ENCODE measurements at places on chromosomes 7 and 10.

DNA sequence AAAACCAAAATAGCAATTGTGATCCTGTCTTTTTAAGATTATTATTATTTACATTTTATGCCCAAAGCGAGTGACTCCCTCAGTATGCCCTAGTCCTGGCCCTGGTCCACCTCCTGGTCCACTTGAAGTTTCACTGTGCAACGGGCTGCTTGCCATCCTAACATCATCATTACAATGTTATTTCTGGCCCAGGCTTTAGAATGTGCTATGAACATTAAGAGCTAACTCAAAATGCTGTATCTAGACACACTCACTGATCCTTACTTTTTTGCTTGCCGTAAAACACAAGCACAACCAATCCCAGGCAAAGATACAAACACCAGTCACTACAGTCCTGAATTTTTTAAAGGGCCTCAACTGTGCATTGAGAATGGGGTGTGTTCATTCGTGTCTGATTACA lies 38.4 kb downstream of the RHOBTB1 start:
- peak; percentile 5 for DNase-seq

- no peak for DNase-seq
These were observed 7.0 kb upstream of the MUC17 start for GRCh38 chr7:101012931-101013330.

DNA sequence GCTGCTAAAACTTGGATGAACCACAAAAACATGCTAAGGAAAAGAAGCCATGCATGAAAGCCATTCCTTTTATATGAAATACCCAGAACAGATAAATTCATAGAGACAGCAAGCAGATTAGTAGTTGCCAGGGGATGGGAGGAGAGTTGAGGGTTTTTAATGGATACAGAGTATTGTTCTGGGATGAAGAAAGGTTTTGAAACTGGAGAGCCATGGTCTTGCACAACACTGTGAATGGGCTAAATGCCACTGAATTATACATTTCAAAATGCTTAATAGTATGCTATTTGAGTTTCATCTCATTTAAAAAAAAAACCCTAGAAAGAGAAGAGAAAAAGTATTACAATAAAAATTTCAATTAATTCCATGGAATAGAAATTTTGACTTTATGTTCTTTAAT lies 154.3 kb downstream of the GNAT3 start:
- DNase-seq, result no peak

- no peak for DNase-seq
These were observed 114.6 kb upstream of the LYZL2 start for GRCh38 chr10:30744106-30744505.

- DNase-seq, result no peak
These were observed 189.0 kb downstream of the NPSR1 start for GRCh38 chr7:34846976-34847375.

DNA sequence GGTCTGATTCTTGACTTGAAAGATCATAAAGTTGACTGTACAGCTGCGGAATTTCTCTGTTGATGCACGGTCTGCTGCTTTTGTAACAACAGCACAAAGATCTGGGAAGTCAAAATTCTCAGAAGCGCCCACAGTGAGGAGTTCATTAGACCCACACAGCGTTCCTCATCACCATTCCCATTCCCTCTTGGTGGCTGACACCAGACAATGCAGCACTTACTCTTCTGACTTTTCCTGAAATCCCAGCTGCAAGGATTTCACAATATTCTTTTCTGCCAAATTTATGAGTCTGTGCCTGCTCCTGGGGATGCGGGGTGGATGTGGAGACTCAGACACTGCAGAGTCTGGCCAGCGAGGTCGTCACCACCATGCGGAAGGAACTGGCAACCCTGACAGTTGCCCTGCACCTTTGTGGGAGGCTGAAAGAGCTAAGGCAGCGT lies 233.9 kb downstream of the FANK1 start:
- no peak for DNase-seq

DNA sequence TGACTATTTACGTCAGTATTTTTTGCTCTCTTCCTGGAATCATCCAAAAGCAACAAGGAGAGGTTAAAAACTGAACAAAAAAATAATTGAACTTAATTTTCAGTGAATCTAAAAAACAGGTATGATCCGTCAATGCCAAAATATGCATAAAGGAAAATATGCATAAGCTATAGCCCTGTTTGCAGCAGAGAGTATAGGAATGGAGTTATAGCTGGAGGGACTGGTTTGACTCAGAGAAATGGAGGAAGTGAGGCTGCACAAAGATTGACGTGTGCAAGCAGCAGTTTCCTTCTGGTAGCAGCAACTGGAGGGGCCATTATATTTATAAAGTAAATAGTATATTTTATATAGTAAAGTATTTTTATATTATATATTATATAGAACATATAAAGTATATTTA lies 37.1 kb downstream of the GNG11 start:
- peak; percentile 69 for DNase-seq

- DNase-seq, result no peak
These were observed 109.1 kb downstream of the SRPK2 start for GRCh38 chr7:105279688-105280007.

GRCh38 chr7:112887337-112887736 lies 97.1 kb upstream of the TMEM168 start:
- no peak for DNase-seq

DNA sequence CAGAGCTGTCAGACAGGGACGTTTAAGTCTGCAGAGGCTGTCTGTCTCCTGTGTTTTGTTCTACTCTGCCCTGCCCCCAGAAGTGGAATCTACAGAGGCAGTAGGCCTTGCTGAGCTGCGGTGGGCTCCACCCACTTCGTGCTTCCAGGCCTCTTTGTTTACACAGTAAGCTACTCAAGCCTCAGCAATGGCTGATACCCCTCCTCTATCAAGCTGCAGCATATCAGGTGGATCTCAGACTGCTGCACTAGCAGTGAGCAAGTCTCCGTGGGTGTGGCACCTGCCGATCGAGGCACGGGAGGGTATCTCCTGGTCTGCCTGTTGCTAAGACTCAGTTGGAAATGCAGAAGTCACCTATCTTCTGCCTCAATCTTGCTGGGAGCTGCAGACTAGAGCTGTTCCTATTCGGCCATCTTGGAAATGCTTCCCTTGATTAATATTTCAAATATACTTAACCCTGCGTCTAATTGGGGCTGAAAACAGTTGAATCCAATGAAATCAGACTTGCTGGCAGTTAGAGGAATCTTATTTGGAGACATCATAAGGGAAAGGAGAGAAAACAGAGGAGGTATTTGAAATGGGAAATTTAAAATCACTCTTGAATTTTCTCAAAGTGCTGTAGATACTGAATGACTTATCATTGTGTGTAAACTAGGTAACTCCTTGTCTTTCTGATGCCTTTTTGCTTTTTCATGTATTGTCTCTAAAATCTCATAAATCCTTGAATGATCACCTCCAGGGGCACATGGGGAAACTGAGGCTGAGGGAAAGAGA lies 13.8 kb upstream of the CYP3A5 start:
- no peak for DNase-seq

DNA sequence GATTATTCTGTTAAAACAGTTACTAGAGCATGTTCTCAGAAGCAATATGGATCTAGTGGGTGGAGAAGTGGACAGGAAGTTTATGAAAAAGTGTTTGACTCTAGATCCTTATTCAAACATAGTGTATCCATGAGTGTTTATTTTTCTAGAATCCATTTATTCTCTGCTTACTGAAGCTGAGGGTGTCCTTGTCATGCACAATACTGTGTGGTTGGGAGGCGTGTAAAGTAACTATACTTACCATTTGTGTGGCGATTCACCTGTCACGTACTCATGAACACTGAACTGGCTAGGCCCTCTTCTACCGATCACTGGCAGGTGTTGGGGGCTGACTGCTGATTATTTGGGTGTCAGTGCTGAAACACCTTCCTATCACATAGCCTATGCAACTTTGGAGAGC lies 74.0 kb downstream of the POU6F2 start:
- no peak for DNase-seq

GRCh38 chr10:46020344-46020657 lies 10.1 kb downstream of the NCOA4 start:
- no peak for DNase-seq

DNA sequence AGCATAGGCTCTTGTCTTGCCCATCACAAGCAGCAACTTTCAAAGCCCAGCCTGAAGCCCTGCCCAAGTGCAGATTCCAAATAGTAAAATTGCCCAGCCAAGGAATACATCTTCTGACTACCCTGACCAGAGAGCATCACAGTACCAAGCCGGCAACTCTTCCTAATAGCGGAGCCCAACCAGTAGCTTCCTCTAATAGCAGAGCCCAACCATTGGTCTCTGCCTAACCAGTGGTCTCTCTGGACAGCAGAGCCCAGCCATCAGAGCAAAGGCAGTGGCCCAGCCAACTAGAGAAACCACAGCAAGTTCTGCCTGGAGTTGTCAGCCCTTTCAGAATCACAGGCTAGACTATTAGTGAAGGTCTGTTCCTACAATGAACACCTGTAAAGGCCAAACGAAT lies 285.6 kb downstream of the HGF start:
- DNase-seq, result peak; percentile 84

DNA sequence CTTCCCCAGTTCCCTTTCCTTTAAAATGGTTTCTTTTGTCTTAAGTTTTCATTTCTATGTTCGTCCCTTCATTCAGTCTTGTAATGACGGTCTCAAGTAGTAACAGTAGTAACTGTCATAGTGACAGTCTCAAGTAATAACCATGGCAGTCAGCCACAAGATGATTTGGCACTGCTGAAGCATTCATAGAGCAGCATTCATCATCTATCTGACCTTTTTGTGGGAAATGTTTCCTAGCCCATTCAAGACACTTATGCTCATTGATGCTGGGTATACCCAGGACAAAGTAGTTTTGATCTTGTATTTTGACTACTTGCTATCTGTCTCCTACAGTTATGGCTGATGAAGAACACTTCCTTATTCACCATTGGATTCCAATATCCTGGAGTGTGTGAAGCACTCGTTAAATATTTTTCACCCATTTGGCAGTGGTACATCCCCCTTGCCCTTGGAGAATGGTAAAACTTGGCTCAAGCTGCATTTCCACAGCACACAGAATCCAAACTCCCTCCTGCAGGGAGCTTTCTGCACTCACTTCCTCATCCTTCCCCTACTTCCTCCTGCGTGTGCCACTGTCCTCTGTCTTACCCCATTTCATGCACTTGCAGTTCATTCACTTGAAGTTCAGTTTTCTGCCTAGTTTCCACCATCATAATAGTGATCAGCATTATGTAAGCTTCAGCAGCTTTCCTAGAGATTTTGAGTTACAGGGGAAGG lies 19.0 kb downstream of the GIMAP4 start:
- peak; percentile 53 for DNase-seq

- DNase-seq, result no peak
These were observed 80.1 kb downstream of the INPP5A start for GRCh38 chr10:132617737-132618052.

DNA sequence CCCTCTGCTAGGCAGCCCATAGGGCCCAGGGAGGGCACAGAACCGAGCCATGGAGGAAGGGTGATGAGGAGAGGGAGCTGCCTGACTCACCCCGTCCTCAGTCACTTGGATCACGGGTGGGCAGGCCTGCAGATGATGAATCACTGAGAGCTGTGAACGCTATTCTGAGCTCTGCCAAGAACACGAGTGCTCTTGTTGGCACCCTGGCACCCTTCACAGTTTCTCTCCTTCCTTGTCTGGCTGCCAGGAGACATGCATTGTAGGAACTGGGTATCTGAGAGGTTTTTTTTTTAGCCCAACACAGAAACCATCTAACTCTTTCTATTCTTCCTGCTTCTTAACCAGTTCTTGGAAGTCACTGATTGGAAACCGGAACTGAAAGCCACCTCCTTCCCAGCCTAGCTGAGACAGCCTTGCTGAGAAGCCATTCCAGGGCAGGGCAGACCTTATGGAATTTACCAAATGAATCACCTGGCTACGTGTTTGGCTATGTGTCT lies 82.1 kb downstream of the SLC37A3 start:
- peak; percentile 25 for DNase-seq

DNA sequence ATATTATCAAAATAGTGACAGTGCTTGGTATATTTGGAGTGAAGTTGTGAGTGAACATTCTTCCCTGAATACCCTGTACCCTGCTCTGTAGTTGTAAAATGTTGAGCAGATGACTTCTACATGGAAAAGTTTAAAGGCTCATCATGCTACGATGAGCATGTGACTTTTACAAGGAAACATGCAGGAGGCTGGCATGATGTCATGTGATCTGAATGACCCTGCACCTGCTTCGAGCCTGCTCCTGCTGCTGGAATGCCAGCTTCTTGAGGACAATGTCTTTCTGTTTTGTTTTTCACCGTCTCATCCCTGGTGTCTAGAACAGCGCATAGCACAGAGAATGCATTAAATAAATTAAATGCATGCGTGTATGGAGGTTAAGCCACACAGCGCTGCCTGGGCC lies 5.4 kb upstream of the INPP5A start:
- DNase-seq, result no peak

DNA sequence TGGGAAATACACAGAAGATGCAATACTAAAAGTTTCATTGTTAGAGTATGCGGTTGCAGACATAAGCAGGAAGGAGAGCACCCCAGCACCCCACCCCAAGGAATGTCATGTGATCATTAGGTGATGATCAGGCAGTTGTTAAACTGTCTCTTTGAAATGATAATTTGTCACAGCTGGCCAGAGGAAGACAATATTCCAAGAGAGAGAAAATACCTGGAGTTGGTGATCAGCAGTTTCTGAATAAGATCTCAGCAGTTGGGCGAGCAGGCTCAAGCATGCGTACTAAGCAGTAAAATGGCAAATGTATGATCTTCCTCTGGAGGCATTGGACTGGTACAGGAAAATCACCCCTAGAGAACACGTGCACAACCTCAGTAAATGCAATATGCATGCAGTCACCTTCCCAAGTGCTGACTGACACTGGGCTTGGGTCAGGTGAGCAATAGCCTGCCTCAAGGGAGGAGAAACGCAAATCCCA lies 250.1 kb upstream of the MBL2 start:
- no peak for DNase-seq

DNA sequence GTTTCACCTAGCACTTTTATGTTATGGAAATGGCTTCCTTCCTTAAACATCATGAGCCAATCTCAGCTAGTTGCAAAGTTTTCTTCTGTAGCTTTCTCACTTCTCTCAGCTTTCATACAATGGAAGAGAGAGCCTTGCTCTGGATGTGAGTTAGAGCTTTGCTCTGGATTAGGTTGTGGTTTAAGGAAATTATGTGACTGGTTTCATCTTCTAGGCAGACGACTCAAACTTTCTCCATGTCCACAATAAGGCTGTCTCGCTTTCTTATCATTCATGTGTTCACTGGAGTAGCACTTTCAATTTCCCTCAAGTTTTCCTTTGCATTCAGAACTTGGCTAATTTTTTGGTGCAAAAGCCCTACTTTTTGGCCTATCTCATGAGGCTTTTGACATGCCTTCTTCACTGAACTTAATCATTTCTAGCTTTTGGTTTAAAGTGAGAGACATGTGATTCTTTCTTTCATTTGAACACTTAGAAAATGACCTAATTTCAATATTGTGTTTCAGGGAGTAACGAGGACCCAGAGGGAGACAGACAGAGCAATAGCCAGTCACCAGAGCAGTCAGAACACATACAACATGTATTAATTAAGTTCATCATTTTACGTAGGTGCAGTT lies 49.8 kb downstream of the CNOT4 start:
- DNase-seq, result no peak

GRCh38 chr7:51158742-51159445 lies 157.7 kb downstream of the COBL start:
- no peak for DNase-seq

- no peak for DNase-seq
These were observed 171.9 kb downstream of the EBF3 start for GRCh38 chr10:129792141-129792540.

- peak; percentile 12 for DNase-seq
These were observed at the start of gene COL1A2 for GRCh38 chr7:94394437-94395140. COL1A2 (plus strand) TSS chr7:94394895; CDS start chr7:94395032, 137 bp downstream.
